ENCODE measurements at places on chromosomes 1 and 21. TPM values are rescaled to one million over a fixed set of nuclear protein-coding genes. Genes with fewer than 3 reads are reported as not detected.

SASS6 gene
- total RNA-seq = 14.3 TPM

TBX15 gene
- not detected for total RNA-seq

PRDM2 gene
- 57.1 TPM for total RNA-seq

DNA sequence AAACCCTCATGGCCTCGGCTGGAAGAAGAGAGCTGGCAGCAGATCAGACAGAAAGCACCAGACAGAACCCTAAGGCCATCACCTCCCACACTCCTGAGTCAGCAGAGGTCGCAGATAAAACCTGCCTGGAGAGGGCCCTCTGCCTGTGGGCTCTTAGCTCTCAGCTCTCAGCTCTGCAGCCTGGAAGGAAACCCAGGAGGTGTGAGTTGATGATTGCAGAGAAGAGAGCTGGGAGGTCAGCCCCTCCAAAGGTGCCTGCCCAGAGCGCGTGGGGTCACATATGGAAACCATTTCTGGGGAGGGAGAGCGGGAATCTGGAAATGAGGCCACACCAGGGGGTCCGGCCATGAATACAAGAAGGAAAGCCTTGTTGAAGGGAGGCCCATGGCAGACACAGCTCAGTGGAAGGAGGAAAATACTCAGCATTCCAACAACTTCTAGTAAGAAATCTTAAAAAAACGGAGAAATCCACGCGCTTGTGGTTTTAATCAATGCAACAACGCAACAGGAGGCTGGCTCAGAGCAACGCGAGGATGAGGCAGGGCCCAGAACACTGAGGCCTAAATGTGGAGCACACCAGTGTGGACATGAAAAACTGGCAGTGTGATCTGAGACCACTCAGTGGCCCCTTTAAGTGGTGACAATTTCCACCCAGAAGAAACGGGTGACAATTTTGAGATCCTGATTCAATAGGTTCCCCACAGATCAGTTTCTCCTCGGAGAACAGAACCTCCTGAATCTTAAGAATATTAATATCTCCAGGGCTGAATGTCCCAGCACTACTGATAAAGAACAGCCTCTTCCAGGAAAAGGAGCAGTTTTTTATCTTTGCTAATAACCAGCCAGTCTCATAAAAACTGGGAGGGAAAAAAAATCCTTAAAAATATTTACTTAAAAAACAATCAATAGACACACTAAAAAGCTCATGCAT lies 45.7 kb downstream of the PSMG1 start:
- ATAC-seq = no peak

- ATAC-seq = no peak
Observed at GRCh38 chr1:174953285-174954072, 46.3 kb upstream of the CACYBP start.

DNA sequence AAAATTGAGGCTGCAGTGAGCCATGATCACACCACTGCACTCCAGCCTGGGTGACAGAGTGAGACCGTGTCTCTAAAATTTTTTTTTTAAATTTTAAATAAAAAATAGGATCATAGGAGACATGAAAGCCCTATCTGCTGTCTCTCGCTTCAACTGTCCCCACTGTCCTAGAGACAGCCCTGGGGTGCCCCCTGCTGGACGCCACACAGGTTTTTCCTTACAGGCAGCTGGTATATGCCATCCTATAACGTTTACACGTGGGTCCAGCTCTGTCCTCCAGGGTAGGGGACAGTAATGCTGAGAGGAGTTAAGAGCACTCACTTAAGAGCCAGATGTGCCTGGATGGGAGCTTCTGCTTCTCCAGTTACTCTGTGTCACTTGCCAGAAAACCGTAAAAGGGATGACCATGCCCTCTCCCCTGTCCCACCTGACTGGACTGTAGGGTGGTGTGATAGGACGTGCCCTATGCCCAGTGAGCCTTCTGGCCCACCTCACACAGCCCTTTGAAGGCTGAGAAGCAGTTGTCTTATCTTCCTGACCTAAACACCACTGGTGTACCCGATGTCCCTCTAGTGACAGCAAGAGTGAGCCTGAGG lies 8.5 kb downstream of the FBXO2 start:
- ATAC-seq = peak; percentile 67

- ATAC-seq = no peak
Observed at GRCh38 chr1:221921936-221922335, 180.0 kb upstream of the DUSP10 start.

- ATAC-seq = peak; percentile 26
Observed at GRCh38 chr21:26425576-26425975, 147.5 kb downstream of the CYYR1 start.

DNA sequence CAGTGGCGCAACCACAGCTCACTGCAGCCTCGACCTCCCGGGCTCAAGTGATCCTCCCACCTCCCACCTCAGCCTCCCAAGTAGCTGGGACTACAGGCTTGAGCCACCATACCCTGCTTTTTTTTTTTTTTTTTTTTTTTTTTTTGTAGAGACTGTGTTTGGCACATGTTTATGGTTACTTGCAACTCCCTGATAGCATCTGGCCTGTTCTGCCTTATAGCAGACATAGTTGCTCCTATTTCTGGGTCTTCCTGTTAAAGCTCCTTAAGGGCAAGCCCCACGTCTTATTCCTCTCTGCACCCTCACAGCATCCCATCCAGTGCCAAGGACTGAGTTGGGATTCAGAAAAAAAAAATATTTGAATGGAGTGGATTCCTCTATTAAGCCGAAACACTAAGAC lies 17.1 kb upstream of the CNR2 start:
- no peak for ATAC-seq

- no peak for ATAC-seq
Observed at GRCh38 chr1:164743976-164744375, 185.0 kb downstream of the PBX1 start.

DNA sequence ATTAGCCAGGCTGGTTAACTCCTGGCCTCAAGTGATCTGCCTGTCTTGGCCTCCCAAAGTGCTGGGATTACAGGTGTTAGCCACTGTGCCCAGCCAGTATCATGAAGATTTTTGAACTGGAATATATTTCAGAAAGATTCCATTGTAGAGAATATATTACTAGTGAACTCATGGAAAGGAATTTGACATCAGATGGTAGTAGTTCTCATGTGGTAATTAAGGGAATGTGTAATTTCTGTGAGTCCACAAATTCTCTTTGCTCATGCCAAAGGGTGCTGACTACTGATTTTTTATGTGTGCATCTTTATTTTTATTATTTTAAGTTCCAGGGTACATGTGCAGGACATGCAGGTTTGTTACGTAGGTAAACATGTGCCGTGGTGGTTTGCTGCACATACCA lies 10.4 kb downstream of the DTL start:
- ATAC-seq = no peak

GRCh38 chr1:24910751-24911650 lies 19.1 kb downstream of the RUNX3 start:
- peak; percentile 90 for ATAC-seq

DNA sequence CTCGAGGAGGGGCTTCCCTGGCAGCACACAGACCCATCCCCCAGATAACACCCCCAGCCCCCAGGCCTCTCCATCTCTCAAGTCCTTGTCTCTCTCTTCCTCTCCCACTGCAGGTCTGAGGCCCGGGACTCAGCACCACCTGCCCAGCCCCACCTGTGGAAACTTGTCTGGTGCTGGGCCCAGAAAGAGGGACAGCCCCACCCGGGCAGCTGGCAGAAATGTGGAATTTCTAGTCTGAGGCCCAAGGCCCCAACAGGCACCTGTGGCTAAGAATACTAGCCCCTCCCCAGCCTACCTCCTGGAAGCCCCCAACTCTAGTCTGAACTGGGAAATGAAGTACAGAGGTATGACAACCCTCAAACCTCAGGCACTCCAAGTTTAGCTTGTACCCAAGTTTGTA lies 15.4 kb downstream of the TTC39A start:
- no peak for ATAC-seq

DNA sequence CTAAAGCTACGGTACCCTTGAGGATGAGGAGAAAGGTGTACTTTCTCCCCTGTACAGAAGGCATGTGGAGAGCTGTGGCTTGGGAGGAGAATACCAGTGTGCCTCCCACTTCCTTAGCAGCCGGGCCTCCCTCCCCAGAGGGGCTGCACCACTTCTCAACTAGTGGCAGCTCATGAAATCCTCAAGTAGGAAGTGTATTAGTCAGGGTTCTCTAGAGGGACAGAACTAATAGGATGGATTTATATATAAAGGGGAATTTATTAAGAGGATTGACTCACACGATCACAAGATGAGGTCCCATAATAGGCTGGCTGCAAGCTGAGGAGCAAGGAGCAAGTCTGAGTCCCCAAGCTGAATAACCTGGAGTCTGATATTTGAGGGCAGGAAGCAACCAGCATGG lies 53.1 kb upstream of the PPP2R5A start:
- no peak for ATAC-seq
